ENCODE measurements at places on chromosomes 13 and 19.

DNA sequence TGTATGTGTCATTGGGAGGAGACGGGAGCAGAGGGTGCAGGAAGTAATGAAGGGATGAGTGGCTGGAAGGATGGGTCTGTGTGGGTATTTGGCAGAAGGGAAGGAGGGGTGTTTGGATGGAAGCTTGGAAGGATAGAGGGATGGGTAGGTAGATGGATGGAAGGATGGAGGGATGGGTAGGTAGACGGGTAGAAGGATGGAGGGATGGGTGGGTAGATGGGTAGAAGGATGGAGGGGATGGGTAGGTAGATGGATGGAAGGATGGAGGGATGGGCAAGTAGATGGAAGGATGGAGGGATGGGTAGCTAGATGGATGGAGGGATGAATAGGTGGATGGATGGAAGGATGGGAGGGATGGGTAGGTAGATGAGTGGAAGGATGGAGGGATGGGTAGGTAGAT, 41.7 kb upstream of the EHD2 start:
- DNase-seq: no peak

GRCh38 chr19:28920269-28921066, 292.5 kb downstream of the UQCRFS1 start:
- DNase-seq: peak; percentile 48

DNA sequence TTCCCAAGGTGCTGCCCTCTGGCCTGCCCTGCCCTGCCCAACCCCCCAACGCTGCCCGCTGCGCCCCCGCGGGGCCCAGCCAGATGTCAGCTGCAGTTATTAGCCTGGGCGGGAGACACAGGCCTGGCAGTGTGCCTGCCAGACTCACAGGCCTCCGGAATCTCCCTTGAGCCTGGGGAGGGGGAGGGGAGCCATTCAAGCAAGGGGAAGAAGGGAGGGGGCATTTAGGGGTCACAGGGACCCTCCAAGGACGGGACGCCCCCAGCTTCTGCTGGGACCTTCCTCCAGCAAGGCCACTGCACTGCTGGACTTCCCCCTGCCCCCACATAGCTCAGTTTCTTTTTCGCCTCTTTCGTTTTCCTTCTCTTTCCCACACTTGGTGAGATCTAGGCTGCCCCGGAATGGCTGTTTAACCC, 2.6 kb upstream of the JUNB start:
- peak; percentile 65 for DNase-seq

DNA sequence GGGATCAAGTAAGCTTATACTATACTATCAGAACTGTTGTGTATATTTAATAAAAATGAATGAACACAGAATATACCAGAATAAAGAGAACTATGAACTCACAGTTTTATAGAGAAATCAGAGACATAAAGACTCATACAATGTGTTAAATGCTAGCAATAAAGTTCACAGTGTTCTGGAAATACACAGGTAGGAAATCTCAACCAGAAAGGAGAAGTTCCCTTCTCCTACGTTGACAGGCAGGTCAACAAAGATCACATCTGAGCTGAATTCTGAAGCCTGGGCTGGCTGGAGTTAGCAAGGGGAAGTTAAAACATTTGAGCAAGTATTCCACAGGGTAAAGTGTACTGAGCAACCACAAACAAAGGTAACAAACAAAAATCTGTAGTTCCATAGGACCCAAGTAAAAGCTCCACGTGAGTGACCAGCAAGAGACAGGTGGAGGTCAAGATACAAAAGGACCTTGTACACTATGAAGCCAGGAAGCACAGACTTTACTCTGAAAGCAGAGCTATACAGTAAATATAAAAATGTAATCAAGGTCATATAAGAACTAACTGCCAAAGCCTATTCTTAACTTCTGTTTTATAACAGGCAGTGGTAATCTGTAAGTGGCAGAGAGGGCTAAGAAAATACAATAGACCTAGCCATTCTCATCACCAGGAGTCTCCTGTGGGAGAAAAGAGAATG, 13.0 kb downstream of the FBXL3 start:
- DNase-seq: no peak

- no peak for DNase-seq
Observed at GRCh38 chr19:33310606-33311325, 8.4 kb upstream of the CEBPA start.

DNA sequence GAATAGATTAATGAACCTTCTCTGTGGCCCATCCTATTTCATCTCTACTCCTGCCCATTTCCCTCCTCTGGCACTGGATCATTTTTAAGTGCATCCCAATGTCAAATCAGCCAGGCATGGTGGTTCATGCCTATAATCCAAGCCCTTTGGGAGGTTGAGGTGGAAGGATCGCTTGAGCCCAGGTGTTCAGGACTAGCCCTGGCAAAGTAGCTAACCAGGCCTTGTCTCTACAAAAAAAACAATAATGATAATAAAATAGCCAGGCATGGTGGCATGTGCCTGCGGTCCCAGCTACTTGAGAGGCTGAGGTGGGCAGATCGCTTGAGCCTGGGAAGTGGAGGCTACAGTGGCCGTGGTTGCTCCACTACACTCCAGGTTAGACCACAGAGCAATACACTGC, 517.0 kb downstream of the MYO16 start:
- DNase-seq: no peak

DNA sequence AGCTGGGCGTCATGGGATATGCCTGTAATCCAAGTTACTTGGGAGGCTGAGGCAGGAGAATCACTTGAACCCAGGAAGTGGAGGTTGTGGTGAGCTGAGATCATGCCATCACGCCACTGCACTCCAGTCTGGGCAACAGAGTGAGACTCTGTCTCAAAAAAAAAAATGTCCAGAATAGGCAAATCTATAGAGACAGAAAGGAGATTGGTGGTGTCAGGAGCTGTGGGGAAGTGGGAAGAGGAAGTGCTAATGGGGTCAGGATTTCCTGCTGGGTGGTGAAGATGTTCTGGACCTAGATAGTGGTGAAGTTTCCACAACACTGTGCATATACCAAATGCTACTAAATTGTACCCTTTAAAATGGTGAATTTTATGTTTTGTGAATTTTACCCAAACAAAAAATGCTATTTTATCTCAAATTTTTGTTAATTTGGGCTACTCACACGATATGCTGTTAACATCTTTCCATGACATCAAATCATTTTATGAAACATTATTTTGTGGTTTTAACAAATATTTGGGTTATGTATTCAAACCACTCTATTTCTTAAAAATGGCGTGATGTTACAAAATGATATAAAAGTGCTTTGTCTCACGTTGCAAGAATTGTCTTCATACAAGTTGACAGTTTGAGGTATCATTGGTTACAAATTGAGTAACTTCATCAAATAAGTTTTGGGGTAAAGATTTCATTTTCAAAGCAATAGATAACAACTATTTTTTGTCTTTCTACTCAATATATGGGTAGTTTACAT, 7.4 kb upstream of the CYP4F3 start:
- DNase-seq: no peak

GRCh38 chr19:19417046-19417445, 11.6 kb downstream of the GATAD2A start:
- no peak for DNase-seq

GRCh38 chr19:29843180-29844051, 31.6 kb downstream of the CCNE1 start:
- DNase-seq: peak; percentile 82

GRCh38 chr13:95335667-95336066, 34.4 kb upstream of the ABCC4 start:
- no peak for DNase-seq

DNA sequence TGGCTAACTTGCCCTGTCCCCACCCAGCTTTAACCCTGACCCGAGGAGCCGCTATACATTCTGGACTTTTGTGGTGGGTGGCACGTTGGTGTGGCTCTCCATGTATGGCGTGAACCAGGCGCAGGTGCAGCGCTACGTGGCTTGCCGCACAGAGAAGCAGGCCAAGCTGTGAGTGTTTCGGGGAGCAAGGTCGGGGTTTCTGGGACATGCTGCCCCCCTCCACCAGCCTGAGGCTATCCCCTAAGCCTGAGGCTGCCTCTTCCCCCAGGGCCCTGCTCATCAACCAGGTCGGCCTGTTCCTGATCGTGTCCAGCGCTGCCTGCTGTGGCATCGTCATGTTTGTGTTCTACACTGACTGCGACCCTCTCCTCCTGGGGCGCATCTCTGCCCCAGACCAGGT, 6.0 kb downstream of the SLC5A5 start:
- no peak for DNase-seq

DNA sequence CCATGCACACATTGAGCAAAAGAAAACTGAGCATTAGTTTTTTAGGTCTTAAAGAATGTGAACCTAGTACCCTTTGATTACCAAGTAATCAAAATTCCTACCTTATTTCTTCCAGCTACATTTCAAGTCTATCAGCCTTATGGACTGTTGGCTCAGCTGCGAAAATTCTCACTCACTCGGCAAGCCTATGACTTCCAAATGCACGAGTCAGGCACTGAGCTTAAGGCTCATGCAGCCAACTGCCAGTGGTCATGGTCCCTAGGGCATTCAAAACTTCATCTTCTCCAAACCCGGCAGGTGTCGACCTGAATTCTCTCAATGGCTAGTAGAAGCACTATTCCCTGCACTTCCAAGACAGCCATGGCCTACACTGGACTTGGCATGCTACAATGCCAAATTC, 41.2 kb downstream of the RUBCNL start:
- DNase-seq: no peak

- no peak for DNase-seq
Observed at GRCh38 chr19:46056536-46056935, 15.7 kb upstream of the IGFL4 start.

DNA sequence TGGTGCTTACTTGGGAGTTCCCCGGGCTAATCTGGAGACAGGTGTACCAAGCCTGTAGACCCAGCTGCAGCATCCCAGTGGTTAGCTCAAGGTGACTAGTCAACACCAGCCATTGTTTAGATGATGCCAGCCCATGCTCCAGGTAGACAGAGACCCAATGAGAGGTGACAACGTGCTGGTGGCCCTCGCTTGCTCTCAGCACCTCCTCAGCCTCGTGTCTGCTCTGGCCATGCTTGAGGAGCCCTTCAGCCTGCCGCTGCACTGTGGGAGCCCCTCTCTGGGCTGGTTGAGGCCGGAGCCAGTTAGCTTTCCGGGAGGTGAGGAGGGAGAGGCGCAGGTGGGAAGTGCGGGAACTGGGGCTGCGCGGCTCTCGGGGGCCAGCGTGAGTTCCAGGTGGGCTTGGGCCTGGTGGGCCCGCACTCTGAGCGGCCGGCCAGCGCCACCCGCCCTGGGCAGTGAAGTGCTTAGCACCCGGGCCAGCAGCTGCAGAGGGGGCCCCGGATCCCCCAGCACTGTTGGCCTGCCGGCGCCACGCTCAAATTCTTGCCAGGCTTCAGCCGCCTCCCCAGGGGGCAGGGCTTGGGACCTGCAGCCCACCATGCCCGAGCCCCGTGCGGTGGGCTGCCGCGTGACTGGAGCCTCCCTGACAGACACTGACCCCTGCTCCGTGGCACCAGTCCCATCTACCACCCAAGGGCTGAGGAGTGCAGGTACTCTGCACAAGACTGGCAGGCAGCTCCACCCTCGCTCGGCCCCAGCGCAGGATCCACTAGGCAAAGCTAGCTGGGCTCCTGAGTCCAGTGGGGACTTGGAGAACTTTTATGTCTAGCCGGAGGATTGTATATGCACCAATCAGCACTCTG, 85.9 kb upstream of the VSTM2B start:
- DNase-seq: no peak

GRCh38 chr13:107866941-107867623, 348.3 kb downstream of the LIG4 start:
- DNase-seq: peak; percentile 10

DNA sequence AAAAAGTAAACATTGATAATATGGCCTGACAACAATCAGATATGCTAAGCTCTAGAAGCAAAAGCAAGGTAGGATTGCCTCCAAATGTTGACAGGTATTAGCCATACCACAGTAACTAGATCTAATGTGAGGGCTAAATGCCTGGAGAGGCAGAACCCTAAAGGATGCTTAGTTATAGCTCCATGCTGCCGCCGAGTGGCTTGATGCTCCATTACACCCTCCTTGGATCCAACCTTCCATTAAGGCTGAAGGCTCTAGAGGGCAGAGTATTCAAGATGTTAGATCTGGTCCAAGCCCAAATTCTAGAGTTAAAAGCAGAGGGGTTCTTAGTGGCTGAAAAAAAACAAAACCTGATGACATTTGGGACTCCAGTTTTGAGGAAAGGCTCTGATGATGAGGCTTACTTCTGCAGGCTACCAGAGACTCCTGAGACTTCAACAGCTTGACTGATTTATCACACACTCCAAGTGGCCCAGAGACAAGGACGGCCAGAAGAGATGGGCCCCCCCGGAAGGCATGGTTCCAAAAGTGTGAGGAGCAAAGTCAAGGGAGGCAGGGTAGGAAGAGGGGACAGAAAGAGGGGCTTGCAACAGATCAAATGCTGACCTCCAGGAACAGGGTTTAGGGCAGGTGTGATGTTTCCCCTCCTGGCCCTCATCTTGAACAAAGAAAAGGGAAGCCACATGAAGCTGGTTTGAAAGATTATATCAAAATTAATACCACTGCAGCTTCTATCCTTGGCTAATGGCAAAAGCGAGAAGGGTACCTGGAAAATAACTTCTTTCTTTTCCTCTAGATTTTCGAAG, 21.9 kb upstream of the CPB2 start:
- DNase-seq: peak; percentile 82

GRCh38 chr19:35397064-35397463, 26.2 kb downstream of the GPR42 start:
- DNase-seq: no peak

All from ELF-1 (cell line).